ENCODE measurements at places on chromosomes 11 and 22.
A peak's percentile ranks its signal among the peaks of the same experiment; 100 is the strongest.

GRCh38 chr11:33723238-33723881 lies 12.9 kb downstream of the CD59 start:
- DNase-seq, result no peak

DNA sequence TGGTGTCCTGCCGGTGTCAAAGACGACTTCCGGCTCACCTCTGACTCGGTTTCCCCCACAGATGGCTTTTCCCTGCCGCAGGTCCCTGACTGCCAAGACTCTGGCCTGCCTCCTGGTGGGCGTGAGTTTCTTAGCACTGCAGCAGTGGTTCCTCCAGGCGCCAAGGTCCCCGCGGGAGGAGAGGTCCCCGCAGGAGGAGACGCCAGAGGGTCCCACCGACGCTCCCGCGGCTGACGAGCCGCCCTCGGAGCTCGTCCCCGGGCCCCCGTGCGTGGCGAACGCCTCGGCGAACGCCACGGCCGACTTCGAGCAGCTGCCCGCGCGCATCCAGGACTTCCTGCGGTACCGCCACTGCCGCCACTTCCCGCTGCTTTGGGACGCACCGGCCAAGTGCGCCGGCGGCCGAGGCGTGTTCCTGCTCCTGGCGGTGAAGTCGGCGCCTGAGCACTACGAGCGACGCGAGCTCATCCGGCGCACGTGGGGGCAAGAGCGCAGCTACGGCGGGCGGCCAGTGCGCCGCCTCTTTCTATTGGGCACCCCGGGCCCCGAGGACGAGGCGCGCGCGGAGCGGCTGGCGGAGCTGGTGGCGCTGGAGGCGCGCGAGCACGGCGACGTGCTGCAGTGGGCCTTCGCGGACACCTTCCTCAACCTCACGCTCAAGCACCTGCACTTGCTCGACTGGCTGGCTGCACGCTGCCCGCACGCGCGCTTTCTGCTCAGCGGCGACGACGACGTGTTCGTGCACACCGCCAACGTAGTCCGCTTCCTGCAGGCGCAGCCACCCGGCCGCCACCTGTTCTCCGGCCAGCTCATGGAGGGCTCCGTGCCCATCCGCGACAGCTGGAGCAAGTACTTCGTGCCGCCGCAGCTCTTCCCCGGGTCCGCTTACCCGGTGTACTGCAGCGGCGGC lies 5.5 kb downstream of the B3GNT6 start:
- no peak for DNase-seq

DNA sequence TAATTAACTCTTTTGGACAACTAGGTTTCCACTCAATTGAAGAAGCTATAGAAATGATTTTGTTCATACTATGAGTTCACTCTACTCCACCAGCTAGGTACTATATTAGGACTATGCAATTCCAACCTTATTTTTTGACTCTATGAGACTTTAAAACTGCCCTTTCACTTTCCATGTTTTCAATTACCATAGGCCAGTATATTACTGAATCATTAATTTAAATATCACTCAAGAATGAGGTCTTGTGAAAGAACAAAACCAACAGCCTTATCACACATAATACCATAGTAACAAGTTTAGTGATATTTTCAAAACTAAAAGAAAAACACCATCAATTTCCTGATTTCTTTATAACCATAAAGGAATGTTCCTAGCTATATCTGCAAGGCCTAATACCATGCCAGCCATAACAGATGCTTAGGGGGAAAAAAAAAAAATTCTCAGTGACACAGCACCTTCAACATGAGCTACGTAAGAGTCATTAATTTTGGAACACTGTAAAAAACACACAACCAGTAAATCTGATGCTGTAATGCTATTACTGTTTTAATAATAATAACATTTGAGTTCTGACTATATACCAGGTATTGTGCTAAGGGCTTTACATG lies 6.1 kb downstream of the DCUN1D5 start:
- DNase-seq, result no peak

GRCh38 chr11:44601471-44602370 lies 36.3 kb downstream of the CD82 start:
- peak; percentile 39 for DNase-seq

DNA sequence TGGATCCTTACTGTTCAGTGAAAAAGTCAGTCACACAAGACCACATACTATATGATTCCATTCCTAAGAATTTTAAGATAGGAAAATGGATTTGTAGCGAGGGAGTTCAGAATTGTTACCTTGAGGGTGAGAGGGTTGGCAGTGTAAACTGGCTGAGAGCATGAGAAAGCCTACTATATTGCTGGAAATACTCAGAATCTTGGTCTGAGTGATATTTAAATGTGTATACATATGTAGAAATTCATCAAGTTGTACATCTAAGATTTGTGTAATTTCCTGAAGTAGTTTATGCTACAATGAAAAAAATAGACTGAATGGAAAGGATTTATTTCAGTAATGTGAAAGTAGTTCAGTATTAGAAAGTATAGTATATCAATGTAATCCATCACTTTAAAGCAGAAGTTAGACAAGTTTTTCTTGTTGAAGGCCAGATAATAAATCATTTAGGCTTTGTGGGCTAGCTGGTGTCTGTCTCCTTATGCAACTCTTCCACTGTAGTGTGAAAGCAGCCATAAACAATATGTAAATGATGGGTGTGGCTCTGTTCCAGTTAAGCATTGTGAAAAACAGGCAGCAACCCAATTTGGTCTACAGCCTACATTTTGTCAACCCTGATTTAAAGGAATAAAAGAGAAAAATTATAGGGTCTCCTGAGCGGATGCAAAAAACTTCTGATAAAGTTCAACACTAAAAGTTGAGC lies 127.2 kb upstream of the THY1 start:
- DNase-seq, result no peak

Data from activated CD4-positive, CD25-positive, alpha-beta regulatory T cell treated with anti-CD3 and anti-CD28 coated beads, Interleukin-2, amount 50 U/mL, for 72 hours (primary cell).